Thyroid gland (tissue), 4 donors: ENCODE measurements at places on chromosomes 11 and 22. TPM values are rescaled to one million over a fixed set of nuclear protein-coding genes. Genes with fewer than 3 reads are reported as not detected.

SART1 gene
- 22.2 TPM for total RNA-seq

GRCh38 chr11:26243426-26243825, 88.5 kb upstream of the ANO3 start:
- H3K27me3 ChIP-seq, result no peaks in the 10 kb centered on the region
- H3K4me1 ChIP-seq, result no peaks in the 10 kb centered on the region
- no peak overlapping the region for H3K27ac ChIP-seq
- no peaks in the 10 kb centered on the region for H3K36me3 ChIP-seq
- H3K4me3 ChIP-seq, result no peak overlapping the region
- DNase-seq, result no peak

- no peaks in the 10 kb centered on the region for H3K27me3 ChIP-seq
- no peaks in the 10 kb centered on the region for H3K4me1 ChIP-seq
- H3K27ac ChIP-seq, result no peak overlapping the region
- H3K4me3 ChIP-seq, result no peak overlapping the region
- H3K36me3 ChIP-seq, result no peaks in the 10 kb centered on the region
- DNase-seq, result no peak
Observed at GRCh38 chr11:76701294-76702040, 30.9 kb upstream of the LRRC32 start.

- peak overlapping the region; percentile 56 for H3K27ac ChIP-seq
- no peaks in the 10 kb centered on the region for H3K36me3 ChIP-seq
- H3K4me1 ChIP-seq, result peaks cover 86% of the 10 kb centered on the region
- H3K4me3 ChIP-seq, result no peak overlapping the region
- no peak for DNase-seq
- no peaks in the 10 kb centered on the region for H3K27me3 ChIP-seq
Observed at GRCh38 chr11:128500493-128500892, 86.9 kb downstream of the ETS1 start.

GRCh38 chr11:36407356-36407755, 102.7 kb downstream of the TRAF6 start:
- peaks cover 11% of the 10 kb centered on the region for H3K4me1 ChIP-seq
- no peak for DNase-seq
- no peak overlapping the region for H3K27ac ChIP-seq
- no peaks in the 10 kb centered on the region for H3K27me3 ChIP-seq
- H3K4me3 ChIP-seq, result no peak overlapping the region
- no peaks in the 10 kb centered on the region for H3K36me3 ChIP-seq

TRIM68 gene
- total RNA-seq, result 26.4 TPM

DNA sequence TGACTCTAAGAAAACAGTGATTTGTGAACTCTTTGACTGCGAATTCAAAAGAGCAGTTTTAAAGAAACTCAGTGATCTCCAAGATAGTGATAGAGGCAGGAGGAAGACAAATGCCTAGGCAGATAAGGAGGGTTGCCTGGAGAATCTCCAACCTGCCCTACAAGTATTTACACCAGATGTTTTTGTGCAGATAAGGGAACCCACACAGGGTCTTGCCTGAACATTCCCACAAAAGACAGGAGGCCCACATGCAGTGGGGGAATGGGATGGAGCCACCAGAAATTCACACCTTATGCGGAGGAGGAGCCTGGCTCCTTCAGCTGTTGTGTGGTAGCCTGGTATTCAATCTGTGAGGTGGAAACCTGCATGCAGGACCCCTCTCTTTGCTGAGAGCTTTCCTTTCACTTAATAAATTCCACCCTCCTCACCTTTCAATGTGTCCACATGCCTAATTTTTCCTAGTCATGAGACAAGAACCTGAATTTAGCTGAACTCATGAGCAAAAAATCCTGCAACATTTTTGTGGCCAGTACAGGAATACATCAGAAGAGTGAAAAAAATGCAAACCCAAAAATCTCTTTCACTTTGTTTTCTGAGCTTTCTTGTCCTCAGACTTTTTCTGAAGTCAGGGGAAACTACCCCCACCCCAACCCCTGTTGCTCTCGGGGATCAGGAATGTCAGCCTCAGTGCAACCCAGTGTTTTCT, 8.1 kb upstream of the GLYAT start:
- no peaks in the 10 kb centered on the region for H3K27me3 ChIP-seq
- no peaks in the 10 kb centered on the region for H3K36me3 ChIP-seq
- no peak overlapping the region for H3K4me3 ChIP-seq
- no peaks in the 10 kb centered on the region for H3K4me1 ChIP-seq
- no peak overlapping the region for H3K27ac ChIP-seq
- no peak for DNase-seq

GRCh38 chr11:124877910-124878758, 12.9 kb downstream of the ROBO3 start:
- DNase-seq, result no peak
- peaks cover 26% of the 10 kb centered on the region for H3K4me1 ChIP-seq
- H3K27ac ChIP-seq, result no peak overlapping the region

EXT2 gene
- total RNA-seq, result 65.8 TPM

RIMBP3C gene
- total RNA-seq, result 0.59 TPM

DNA sequence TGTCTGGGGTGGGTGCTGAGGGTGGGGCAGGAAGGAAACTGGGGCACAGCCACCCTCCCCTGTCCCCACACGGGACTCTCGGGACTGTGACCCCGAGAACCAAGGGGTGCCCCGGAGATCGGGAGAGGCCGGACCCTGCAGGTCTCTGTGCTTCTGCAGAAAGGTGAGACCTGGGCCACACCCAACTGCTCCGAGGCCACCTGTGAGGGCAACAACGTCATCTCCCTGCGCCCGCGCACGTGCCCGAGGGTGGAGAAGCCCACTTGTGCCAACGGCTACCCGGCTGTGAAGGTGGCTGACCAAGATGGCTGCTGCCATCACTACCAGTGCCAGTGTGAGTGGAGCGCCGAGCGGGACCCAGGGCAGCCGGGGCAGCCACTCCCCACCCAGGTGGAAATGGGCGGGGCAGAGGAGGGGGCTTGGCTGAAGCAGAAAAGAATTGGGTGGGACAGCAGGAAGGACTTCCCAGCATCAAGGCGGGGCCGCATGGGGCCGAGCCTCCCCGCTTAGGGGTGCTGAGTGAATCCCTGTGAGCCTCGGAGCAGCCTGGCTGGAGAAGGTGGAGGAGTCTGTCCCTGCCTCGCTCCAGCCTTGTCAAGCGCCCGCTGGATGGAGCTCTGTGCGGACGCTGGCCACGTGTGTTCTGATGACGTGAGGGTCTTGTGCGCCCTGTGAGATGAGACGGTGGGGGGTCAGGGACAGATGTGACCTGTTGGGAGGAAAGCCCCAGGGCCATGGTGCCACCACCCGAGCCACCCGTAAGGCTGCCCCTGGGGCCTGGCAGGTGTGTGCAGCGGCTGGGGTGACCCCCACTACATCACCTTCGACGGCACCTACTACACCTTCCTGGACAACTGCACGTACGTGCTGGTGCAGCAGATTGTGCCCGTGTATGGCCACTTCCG, 29.3 kb upstream of the MUC5B start:
- H3K4me3 ChIP-seq, result no peak overlapping the region
- no peak overlapping the region for H3K27ac ChIP-seq
- no peaks in the 10 kb centered on the region for H3K4me1 ChIP-seq
- DNase-seq, result no peak

C1QTNF5 gene
- total RNA-seq, result 32.8 TPM
